ENCODE measurements at places on chromosomes 5 and 9.

- DNase-seq, result no peak
Observed at GRCh38 chr9:120741191-120741590, 26.9 kb upstream of the MEGF9 start.

GRCh38 chr5:145237843-145238242 lies 597.3 kb downstream of the PRELID2 start:
- DNase-seq, result no peak

DNA sequence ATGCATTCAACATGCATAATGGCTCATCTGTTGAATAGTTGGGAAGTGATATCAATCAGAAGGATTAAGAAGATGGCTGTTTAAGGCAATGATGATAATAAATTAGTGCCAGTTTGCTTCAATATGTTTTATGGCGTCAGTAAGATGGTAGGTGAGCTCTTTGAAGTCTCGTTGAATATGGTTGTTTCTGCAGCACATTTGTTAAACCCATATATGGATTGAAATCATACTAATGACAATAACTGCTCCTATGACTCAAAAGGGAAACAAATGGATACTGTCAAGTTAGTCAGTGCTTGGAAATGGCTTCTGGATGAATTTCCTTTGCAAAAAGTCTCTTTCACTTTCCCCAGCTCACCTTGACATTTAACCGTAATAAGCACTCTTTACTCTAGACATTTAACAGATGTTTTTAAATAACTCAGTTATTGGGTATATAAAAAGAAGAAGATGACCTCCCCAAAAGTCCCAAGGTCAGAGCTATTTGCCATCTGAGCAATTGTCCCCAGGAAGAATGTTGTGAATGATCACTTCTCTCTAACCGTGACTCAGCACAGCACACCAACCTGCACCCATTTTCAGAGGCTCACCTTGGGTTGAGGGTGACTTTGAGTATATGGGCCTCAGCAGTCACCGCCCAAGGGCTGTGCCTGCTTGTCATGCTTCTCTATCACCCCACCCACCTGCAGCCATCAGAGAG lies 133.4 kb downstream of the GRIA1 start:
- DNase-seq, result no peak

DNA sequence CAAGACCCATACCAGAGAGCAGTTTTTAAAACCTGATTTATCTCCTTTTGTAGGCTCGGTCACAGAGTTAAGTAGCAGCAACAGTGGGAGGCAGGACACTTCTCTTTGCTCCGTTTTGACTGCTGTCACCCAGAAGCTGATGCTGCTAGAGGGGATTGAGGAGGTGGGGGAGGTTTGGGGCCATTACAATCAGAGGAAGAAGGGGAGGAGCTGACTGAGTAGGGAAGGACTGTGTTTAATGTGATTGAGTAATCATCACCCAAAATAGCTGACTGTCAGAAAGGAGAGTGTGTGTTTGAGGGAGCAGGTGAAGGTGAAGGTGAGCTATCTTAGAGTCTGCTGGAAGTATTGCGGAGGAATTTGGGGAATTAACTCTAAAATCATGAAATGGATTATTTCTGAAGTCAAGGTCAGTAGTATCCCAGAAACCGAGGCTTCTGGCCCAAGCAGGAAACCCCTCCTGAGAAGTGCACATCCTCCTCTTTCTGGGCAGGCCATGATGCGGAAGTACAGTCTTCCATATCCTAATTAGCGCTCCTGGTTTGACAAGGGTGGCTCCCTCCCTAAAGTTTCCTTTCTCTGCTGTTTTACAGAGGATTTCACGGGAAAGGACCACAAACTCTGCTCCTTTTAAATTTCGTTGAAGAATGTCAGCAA lies 214.9 kb downstream of the PLK2 start:
- DNase-seq, result no peak

DNA sequence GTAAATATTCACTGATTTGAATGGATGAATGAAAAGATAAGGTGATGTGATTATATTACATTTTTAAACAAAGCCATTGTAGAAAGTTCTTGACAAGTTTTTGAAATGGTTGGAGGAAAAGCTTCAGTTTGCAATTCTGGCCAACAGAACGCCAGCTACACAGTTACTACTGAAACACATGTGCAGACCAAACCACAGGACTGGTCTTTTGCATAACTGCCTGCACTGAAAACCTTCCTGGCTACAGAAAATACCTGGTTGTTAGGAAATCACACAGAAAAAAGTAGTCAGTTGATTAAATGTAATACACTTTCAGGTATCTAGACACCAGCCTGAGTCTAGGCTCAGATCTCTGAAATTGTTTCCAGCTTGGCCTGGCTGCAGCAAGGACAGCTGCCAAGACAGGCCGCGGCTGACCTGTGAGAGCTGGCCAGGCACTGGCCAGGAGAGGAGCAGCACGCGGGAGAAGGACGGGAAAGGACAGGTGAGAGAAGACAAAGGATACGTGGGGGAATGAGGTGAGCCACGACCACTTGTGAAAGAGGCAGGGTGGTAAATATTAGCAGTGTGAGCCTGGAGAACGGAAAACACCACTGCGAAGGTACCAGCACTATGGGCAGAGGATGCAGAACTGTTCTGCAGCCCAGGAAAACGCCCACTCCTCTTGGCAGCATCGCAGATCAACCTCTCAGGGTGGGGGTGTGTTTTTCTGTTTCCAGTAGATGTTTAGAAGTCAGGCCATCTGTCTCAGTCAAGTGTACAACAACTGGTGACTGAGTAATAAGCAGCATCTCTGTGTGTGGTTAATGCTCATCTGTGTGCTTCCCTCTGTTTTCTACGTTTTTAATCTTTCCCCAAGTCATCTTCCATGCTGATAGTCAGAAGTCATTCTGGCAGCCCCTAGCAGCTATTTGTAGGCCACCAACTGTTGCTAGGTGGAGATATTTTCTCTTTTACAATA lies 137.4 kb downstream of the SCAMP1 start:
- no peak for DNase-seq

DNA sequence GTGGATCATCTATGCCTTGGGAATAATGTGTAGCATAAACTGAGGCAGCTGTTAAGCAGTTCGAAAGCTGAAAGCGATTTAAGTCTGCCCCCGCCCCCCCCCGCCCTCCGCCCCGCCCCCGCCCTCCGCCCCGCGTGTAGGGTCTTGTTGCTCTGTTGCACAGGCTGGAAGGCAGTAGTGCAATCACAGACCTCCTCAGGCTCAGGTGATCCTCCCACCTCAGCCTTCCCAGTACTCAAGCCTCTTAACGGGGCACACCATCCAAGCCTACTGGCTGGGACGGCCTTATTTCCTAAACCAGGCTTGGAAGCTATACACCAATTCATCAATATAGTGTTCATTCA lies 945 bp downstream of the ANKDD1B start:
- DNase-seq, result no peak

GRCh38 chr9:92746567-92747458 lies 17.8 kb downstream of the BICD2 start:
- DNase-seq, result no peak

DNA sequence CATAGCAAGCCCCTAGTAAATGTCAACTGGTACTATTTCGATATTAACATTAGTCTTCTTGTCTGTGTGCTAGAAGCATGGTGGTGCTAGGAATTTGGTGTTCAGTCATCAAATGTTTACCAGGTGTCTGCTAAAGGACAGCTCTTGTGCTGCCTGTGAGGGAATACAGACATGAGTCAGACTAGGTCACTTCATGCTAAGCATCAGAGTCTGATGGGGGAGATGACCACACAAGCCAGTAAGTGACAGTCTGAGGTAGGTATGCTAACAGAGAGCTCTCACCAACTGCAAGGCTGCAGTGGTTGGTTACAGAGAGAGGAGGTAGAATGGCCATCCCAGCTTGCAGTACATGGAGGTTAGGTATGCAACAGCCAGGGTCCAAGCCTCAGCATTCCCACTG lies 320.9 kb downstream of the CDK5RAP2 start:
- DNase-seq, result no peak

GRCh38 chr9:80025796-80026520 lies 454.2 kb downstream of the TLE4 start:
- no peak for DNase-seq

DNA sequence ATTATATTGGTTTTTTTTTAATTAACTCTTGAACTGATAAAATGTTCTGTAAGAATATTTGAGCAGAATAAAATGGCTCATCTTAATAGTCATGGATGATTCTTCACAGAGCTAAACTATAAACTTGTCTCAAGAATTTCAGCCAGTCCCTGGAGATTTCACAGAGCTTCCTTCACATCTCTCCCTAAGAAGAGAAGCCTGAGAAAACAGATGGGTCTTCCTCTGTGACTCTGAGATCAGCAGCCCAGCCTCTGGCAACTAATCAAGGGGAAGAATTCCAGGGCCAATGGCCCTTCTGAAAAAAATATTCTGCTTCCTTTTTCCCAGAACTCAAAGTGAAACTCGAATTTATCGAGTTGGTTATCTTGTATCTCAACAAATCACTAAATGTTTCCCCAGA lies 122.2 kb upstream of the ITGA1 start:
- no peak for DNase-seq

GRCh38 chr5:57166276-57166675 lies 7.6 kb upstream of the GPBP1 start:
- DNase-seq, result no peak

DNA sequence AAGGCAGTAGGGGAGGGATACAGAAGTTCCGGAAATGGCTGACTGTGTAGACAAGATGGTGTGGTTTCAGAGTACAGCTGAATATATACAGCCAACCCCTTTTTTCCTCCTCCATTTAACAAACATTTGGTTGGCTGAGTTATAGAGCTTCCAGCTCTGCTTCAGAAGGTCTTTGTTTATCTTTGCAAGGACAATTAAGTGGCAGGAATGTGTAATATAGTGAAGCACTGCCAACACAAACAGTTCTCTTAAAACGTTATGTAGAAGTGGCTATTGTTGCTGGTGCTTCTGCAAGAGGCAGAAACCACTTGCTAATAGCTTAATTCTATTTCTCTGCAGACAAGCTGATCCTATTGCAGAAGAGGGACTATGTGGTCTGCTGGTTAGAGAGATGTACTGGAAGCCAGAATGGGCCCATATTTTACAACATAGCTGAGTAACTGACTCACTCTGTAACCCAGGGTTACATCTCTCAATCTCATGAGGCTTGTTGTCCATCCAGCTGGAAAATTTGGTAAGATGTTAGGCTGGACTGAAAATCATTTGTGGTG lies 62.7 kb upstream of the OSMR start:
- DNase-seq, result no peak

All from stimulated activated CD8-positive, alpha-beta memory T cell treated with anti-CD3 and anti-CD28 coated beads, Interleukin-7, amount 100 ng/mL, for 1 hour (primary cell).